Naive thymus-derived CD4-positive, alpha-beta T cell (primary cell): ENCODE measurements at places on chromosomes 7 and 10. TPM values are rescaled to one million over a fixed set of nuclear protein-coding genes. Genes with fewer than 3 reads are reported as not detected.

DNA sequence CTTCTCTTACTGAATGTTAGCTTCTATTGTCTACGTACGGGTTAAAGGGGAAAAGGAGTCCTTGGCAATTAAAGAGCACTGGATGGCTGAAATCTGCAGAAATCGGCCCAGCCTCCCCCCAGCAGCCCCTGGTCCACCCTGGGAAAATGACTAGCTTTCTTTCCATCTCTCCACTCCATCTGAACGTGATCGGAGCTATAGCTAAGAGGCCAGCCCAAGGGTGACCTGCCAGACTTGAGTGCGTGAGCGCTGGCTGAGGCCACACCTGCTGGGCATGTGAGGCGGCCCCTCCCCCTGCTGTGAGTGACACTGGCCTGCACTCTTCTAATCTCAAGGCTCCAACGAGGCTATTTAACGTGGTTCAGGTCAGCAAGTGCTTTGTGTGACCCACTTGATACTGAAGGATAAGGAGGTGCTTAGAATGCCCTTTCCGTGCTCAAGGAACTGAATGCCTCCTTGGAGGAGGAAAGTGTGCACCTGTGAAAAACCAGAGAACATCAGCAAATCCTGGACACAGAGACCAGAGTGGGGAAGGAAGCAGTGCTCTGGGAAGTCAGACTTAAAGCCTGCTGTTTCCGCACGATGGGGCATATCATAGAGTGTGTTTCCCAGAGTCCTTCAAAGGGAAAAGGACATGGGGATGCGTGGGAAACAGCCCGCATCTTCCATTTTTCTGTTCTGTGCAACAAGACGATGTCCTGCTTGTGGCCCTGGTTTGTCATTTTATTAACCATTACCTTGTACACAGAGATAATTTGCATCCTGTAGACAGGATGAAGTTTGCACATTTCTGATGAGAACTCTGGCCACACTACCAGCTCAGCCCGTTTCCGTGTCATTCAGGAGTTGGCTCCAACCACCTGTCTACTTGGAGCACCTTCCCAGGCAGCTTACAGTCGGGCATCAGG, 12.5 kb upstream of the MNX1 start:
- peaks cover 6% of the 10 kb centered on the region for H3K27me3 ChIP-seq
- DNase-seq, result no peak
- H3K36me3 ChIP-seq, result no peaks in the 10 kb centered on the region
- H3K4me3 ChIP-seq, result no peak overlapping the region
- H3K4me1 ChIP-seq, result no peaks in the 10 kb centered on the region
- no peak overlapping the region for H3K27ac ChIP-seq

- DNase-seq, result peak; percentile 4
- H3K36me3 ChIP-seq, result no peaks in the 10 kb centered on the region
- H3K27ac ChIP-seq, result no peak overlapping the region
- no peaks in the 10 kb centered on the region for H3K4me1 ChIP-seq
Observed at GRCh38 chr7:79176859-79177477, 276.5 kb downstream of the MAGI2 start.

- H3K36me3 ChIP-seq, result peaks cover 17% of the 10 kb centered on the region
- no peak overlapping the region for H3K4me3 ChIP-seq
- no peak overlapping the region for H3K27ac ChIP-seq
- H3K27me3 ChIP-seq, result no peaks in the 10 kb centered on the region
- DNase-seq, result no peak
- peaks cover 3% of the 10 kb centered on the region for H3K4me1 ChIP-seq
Observed at GRCh38 chr7:129652914-129653313, 41.4 kb downstream of the NRF1 start.

DNA sequence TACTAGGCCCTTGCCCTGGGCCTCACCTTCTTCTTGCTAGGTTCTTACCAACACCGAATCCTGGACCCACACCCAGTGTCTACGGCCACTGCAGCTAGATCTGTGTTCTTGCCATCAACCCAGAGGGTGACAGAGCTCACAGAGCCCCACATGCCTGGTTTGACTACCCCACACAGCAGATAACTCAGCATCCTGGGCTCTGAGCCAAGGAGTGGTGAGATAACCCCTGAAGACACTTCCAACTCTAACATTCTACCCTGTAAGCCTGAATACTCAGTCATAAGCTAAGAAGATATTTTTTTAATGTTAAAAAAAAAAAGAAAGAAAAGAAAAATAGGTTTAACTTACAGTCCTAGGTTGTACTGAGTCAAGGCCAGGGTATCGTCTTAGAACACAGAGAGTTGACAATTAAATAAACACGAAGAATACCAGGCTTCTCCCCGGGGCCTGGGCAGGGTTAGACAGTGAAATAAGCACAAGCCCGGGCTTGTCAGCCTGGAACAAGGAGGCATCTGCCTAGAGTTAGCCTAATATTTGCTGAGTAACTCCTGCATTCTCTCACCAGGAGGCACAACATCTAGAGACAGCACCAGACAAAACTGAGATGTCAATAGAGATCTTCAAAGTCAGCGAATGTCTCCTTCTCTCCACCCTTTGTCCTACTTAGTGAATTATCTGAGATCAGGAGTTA, 556.5 kb upstream of the LRRN3 start:
- no peaks in the 10 kb centered on the region for H3K27me3 ChIP-seq
- no peaks in the 10 kb centered on the region for H3K36me3 ChIP-seq
- H3K27ac ChIP-seq, result no peak overlapping the region
- H3K4me3 ChIP-seq, result no peak overlapping the region
- no peak for DNase-seq

DNA sequence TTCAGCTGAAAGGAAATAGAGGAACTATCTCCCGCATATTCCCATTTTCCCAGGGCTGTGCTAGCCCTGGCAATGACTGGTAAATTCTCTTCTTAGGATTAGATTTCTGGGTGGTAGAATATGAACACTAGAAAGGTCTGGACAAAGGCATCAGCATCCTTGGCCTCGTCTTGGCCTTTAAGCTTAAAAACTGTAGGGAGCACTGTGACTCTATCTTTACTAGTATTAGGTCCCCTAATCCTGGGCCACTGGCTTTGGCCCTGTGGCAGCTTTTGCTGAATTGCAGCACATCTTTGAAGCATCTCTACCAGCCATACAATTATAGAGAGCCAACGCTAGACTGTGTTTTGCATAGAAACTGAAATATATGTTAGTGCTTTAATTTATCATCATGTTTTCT, 41.5 kb upstream of the EBLN1 start:
- no peak overlapping the region for H3K4me3 ChIP-seq
- no peak overlapping the region for H3K27ac ChIP-seq
- no peak for DNase-seq
- H3K27me3 ChIP-seq, result no peaks in the 10 kb centered on the region
- H3K36me3 ChIP-seq, result no peaks in the 10 kb centered on the region

DNA sequence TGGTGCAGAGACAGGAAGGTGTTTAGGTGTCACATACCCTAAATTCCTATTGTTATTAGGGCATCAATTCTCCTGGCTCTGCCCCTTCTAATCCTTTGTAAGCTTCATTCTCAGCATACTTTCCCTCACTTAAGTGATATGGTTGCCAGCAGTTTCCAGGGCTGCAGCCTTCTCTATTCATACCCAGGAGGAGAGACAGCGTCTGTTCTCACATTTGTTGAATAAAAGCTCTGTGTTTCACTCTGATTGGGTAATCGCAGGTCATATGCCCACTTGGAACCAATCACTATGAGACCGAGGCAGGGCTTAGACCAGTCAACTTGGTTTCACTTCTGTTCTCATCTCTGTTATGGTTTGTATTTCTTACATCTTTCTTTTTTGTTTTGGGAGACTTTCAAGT, 109.6 kb upstream of the MTPN start:
- H3K27me3 ChIP-seq, result no peaks in the 10 kb centered on the region
- no peak overlapping the region for H3K4me3 ChIP-seq
- no peak overlapping the region for H3K27ac ChIP-seq
- peak; percentile 10 for DNase-seq
- no peaks in the 10 kb centered on the region for H3K4me1 ChIP-seq
- no peaks in the 10 kb centered on the region for H3K36me3 ChIP-seq

DNA sequence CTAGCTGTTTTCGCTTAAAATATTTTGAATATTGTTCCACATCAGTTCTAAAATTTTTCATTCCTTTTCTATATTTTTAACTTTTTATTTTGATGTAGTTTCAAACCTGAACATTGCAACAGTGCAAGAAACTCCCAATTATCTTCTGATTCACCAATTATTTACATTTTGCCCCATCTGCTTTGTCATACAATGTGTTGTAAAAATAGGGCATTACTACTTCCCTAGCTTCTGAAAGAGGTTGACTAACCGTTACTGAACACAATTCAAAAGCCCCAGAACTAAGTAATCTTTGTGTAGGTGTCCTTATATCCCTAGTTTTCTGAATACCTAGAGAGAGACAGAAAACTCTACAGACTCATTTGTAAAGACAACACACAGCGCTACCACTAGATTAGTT, 86.7 kb downstream of the AVL9 start:
- no peak overlapping the region for H3K4me3 ChIP-seq
- H3K36me3 ChIP-seq, result peaks cover 66% of the 10 kb centered on the region
- no peaks in the 10 kb centered on the region for H3K4me1 ChIP-seq
- DNase-seq, result no peak
- H3K27ac ChIP-seq, result no peak overlapping the region
- no peaks in the 10 kb centered on the region for H3K27me3 ChIP-seq

The STEAP1B gene
- not detected for total RNA-seq

GRCh38 chr10:103493916-103494877, 692 bp downstream of the NEURL1 start:
- no peaks in the 10 kb centered on the region for H3K4me1 ChIP-seq
- no peaks in the 10 kb centered on the region for H3K36me3 ChIP-seq
- no peak overlapping the region for H3K27ac ChIP-seq
- no peaks in the 10 kb centered on the region for H3K27me3 ChIP-seq
- peak overlapping the region; percentile 30 for H3K4me3 ChIP-seq
